ENCODE measurements at places on chromosomes 12 and 14.

DNA sequence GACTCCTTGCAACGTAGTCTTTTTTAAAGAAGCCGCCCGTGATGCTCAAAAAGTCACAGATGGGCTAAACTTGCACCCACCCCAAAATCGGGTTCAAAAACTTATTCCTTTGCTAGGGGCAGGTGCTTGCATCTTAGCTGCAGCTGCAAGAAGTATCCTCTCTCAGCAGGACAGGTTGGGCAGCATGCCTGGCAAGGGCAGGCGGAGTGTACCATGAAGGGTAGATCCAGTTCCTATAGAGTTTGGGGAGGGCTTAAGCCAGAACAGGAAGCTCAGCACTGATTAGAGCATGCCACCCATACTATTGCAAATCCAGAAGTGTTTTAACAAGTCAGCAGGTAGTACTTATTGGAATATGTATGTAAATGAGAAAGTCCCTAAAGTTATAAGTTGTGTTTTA lies 48.7 kb downstream of the CPM start:
- no peak for DNase-seq
- H3K36me3 ChIP-seq = peaks cover 4% of the 10 kb centered on the region
- H3K27ac ChIP-seq = no peak overlapping the region
- H3K27me3 ChIP-seq = no peaks in the 10 kb centered on the region

GRCh38 chr14:31154956-31155355 lies 52.6 kb downstream of the HECTD1 start:
- H3K4me3 ChIP-seq = no peak overlapping the region
- DNase-seq = no peak
- H3K36me3 ChIP-seq = peaks cover 24% of the 10 kb centered on the region
- no peaks in the 10 kb centered on the region for H3K4me1 ChIP-seq
- H3K27ac ChIP-seq = no peak overlapping the region

GRCh38 chr12:26783131-26783526 lies 49.9 kb downstream of the ITPR2 start:
- peaks cover 6% of the 10 kb centered on the region for H3K4me1 ChIP-seq
- H3K27ac ChIP-seq = peak overlapping the region; percentile 30
- no peak for DNase-seq

DNA sequence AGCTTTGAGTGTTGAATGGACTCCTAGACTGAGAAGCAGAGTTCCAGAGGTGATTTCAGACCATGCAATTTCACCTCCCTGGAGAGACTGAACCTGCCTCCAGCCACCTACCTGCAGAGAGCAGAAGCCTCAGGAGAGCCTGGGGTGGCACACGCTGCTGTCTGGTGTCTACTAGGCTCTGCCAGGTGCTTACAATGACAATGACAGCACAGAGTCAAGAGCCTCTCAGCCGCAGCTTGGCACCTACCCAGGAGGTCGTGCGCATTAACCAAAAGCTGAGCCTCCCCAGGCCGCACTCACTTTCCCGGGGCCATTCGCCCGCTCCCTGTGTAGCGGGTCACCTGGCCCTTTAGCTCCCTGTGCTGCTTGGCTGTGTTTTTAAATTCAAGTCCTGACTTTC lies 63.2 kb downstream of the TESC start:
- H3K4me1 ChIP-seq = peaks cover 26% of the 10 kb centered on the region
- no peak overlapping the region for H3K27ac ChIP-seq
- H3K27me3 ChIP-seq = peaks cover 5% of the 10 kb centered on the region
- H3K4me3 ChIP-seq = no peak overlapping the region

DNA sequence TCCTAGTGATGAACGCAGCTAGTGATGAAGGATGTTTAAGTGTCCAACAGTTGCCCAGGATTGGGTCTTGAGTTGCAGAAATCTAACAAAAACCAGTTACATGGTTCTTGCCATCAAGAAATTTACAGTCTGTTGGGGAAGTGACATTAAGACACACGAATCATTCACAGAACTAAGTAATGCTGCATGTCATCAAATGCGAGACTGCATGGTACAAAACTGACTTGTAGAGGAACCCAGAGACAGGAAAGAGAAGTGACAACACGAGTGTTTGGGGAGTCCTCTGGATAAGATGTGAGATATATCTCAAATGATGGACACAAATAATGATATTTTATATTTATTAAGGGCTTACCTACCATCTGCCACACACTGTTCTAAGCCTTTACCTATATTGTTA lies 6.1 kb upstream of the SYNE3 start:
- no peaks in the 10 kb centered on the region for H3K36me3 ChIP-seq
- H3K27me3 ChIP-seq = peaks cover 17% of the 10 kb centered on the region
- no peak for DNase-seq
- no peak overlapping the region for H3K4me3 ChIP-seq
- H3K27ac ChIP-seq = no peak overlapping the region

DNA sequence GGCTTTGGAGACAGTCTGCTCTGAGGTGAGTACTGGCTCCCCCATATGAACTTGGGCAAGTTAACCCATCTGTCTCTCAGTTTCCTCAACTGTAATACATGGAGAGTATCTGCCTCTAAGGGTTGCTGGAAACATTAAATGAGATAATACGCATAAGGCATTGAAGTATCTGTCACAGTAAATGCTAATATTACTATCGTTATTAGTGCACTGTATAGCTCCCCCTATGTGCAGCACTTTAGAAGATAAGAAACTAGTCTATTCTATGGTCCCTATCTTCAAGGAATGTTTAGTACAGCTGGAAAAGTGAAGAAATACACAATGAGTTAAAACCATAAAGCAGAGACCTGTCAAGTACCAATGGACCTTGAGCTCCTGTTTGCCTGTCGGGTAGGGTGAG lies 51.7 kb upstream of the CFL2 start:
- no peak overlapping the region for H3K4me3 ChIP-seq
- no peaks in the 10 kb centered on the region for H3K27me3 ChIP-seq
- H3K36me3 ChIP-seq = peaks cover 20% of the 10 kb centered on the region
- H3K4me1 ChIP-seq = no peaks in the 10 kb centered on the region
- DNase-seq = no peak

DNA sequence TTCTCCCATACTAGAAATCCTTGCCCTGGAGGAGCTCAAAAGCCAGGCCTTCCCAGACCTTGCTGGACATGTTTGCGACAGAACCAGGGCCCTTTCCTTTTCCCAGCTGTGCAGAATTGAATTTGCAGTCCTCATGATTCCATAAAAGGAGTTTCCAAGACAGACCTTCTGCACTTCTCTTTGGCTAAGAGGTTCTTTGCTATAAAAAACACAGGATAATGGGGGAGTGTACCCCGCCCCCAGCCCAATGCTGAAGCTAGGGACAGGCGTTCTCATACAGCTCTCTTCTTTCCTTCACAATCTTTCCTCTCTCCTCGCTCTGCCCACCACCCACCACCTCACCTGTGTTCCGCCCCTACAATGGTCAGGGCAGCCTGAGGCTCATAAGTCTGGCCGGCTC lies 172.3 kb upstream of the FKBP4 start:
- peaks cover 19% of the 10 kb centered on the region for H3K36me3 ChIP-seq
- H3K4me1 ChIP-seq = peaks cover 2% of the 10 kb centered on the region
- no peak for DNase-seq

DNA sequence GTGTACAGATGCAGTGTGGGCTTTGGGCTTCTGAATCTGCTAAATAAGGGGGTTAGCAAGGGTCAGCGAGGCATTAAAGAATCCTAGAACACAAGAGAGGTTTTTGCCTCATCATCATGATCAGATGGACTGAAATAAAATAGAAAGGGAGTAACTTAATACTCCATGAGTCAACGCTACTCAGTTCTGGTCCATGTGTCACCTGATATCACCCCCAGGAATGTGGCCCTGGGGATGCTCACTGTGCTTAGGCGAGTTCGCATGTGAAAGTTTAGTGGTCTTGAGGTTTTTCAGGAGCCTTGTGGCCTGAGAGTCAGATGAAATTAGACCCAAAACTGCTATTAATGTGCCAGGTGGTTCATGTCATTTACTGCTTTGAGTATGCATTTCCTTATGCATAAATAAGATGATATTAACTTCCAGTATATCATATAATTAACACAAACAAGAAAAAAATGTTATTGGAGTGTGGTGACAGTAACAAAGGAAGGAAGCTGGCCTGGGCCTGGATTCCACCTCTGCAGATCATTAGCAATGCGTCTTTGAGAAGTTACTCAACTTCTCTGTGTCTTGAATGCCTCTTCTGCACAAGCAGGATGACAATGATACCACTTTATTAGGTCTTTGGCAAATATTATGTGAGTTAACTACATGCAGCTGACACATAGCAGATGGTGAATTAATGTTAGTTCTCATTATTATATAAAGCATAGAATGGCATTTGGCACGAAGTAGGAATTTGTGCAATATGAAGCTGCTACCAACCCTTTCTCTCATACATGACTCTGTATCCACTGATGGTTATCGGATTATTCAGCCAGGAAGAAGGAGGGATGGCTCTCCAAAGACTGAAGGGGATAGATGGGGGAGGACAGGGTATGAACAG lies 1272.6 kb downstream of the AACS start:
- H3K4me3 ChIP-seq = no peak overlapping the region
- DNase-seq = no peak
- H3K36me3 ChIP-seq = peaks cover 4% of the 10 kb centered on the region
- peaks cover 3% of the 10 kb centered on the region for H3K27me3 ChIP-seq
- H3K27ac ChIP-seq = no peak overlapping the region

DNA sequence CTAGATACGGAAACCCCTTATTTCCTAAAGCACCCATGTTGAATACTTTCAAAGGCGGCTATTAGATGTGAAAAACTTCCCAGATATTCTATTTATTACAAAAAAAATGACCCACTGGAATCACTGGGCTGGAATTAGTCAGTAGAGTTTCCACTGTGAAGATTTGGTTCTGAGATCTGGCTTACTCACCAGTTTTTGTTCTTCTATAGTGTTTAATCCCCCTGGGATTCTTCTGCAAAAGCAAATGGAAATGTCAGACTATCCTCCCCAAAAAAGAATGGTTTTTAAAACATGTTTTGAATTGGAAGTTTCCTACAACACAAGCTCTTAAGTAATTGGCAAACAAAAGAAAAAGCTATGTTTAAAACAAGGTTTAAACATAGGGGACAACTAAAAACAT lies 166.4 kb downstream of the STXBP6 start:
- DNase-seq = no peak
- H3K36me3 ChIP-seq = no peaks in the 10 kb centered on the region
- H3K4me1 ChIP-seq = peaks cover 9% of the 10 kb centered on the region
- no peaks in the 10 kb centered on the region for H3K27me3 ChIP-seq
- no peak overlapping the region for H3K4me3 ChIP-seq

- H3K27me3 ChIP-seq = no peaks in the 10 kb centered on the region
- no peak overlapping the region for H3K4me3 ChIP-seq
- no peak overlapping the region for H3K27ac ChIP-seq
- H3K36me3 ChIP-seq = peaks cover 62% of the 10 kb centered on the region
- no peak for DNase-seq
Observed at GRCh38 chr14:92160619-92161018, 38.9 kb downstream of the CPSF2 start.

DNA sequence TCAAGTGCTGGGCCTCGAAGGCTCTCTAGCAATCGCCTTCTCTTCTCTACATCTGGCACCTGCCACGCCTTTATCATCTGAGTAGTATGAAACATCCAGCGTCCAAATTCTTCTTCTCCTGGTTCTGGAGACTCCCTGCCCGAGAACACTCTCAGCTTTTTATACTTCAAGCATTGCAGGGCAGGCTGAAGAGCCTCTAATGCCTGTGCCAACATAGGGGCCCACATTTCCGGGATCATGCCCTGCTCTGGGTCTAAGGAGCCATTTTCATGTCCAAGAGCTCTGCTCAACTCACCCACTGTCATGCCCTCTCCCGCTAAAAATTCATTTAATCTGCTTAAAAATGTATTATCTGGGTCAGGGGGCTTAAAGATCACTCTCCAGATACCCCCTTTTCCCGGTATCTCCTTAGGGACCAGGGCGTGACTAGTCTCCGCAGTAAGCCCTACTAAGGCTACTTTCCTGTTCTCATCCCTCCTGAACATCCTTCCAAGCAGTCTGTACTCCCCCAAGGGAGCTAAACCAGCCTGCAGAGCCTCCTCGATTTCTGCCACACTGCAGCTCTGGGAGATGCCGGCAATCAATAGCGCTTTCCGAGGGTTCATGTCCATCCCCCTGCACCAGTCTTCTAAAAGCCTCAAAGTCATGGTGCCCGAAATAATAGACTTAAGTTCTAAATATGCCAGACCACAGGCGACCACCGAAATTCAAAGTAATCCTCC lies 940 bp downstream of the MOAP1 start:
- DNase-seq = no peak
- peak overlapping the region; percentile 89 for H3K27ac ChIP-seq
- no peaks in the 10 kb centered on the region for H3K36me3 ChIP-seq
- H3K4me3 ChIP-seq = peak overlapping the region; percentile 93
- H3K27me3 ChIP-seq = no peaks in the 10 kb centered on the region

- H3K36me3 ChIP-seq = peaks cover 11% of the 10 kb centered on the region
- no peak for DNase-seq
- no peaks in the 10 kb centered on the region for H3K27me3 ChIP-seq
- H3K27ac ChIP-seq = no peak overlapping the region
Observed at GRCh38 chr12:95177201-95177768, 40.0 kb downstream of the FGD6 start.

DNA sequence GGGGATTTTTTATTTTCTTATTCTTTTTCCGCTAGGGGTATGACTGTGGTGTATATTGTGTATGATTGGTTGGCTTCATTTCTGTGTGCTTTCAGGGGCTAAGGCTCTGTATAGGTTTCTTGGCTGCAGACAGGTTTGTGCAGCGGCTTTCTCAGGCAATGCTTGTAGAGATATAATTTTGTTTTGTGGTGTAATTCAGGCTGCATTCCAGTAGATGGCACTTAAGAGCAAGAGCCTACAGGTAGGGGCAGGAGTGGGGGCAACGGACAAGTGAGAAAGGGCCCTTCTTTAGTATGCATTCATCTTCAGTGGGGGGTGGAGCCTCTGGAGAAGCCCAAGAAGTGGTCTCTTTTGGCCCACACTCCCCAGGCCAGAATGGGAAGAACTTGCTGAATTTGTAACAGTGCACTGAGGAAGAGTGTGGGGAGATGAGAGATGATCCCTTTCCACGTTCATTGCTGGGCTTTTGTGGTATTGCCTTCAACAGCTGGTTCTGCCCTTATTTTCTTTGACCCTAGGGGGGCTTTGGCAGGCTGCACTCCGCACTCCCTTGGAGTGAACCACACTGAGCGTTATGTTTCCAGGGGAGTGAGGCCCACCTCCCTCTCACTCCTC lies 78.6 kb downstream of the IFNG-AS1 start:
- no peak overlapping the region for H3K27ac ChIP-seq
- no peak overlapping the region for H3K4me3 ChIP-seq
- H3K36me3 ChIP-seq = no peaks in the 10 kb centered on the region
- H3K27me3 ChIP-seq = no peaks in the 10 kb centered on the region
- no peak for DNase-seq

DNA sequence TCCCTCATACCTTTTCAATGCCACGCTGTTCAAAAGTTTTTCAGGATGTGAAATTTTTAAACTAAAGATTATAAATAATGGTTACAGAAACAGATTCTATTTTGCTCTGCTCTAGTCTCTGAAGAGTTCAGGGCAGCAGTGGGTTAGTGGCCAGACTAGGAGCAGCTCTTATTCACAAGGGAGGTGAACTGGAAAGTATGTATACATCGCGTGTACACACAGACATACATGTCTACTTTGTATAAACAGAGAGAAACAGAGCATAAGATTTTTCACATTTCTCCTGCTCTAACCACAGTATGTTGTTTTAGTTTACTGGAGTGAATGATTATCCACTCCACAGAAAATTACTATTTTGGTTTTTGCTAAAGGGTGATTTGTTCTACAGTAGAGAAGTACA lies 74.4 kb upstream of the CRY1 start:
- H3K36me3 ChIP-seq = no peaks in the 10 kb centered on the region
- DNase-seq = no peak
- peaks cover 11% of the 10 kb centered on the region for H3K27me3 ChIP-seq
- H3K4me3 ChIP-seq = no peak overlapping the region
- no peaks in the 10 kb centered on the region for H3K4me1 ChIP-seq
